Suprapubic skin (tissue), 4 donors: ENCODE measurements at places on chromosomes 7 and 10.

GRCh38 chr10:46222364-46222935 is 64.3 kb upstream of the ANTXRL start:
- DNase-seq, result no peak

DNA sequence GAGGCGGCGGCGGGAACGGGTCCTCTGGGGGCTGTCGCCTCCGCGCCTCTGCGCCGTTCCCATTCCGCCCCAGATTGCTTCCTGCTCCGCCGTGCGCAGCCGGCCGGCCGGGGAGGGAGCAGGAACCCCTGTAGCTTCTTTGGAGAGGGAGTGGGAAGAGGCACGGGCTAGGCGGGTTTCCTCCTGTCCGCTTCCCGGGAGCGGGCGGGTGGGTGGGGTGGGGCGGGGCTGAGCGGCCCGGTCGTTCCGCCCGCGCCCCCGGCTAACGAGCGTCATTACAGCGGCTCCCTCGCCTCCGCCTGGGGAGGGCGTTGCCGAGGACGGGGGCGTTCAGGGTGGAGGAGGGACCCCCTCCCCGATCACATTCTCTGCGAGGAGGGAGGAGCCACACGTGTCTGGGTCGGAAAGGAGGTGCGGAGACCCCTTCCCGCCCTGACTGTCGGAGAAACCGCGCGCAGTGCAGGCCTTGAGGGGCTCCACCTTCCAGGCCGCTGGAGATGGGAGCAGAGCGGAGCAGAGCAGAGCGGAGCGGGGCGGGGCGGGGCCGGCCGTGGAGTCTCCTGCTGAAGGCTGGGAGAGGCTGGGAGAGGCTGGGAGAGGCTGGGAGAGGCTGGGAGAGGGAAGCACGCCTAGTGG is 39.7 kb downstream of the AGAP3 start:
- DNase-seq, result no peak

- no peak for DNase-seq
Observed at GRCh38 chr7:87058744-87059524, 520 bp downstream of the ELAPOR2 start.

GRCh38 chr10:3779158-3779741 is 5.8 kb downstream of the KLF6 start:
- DNase-seq, result no peak

DNA sequence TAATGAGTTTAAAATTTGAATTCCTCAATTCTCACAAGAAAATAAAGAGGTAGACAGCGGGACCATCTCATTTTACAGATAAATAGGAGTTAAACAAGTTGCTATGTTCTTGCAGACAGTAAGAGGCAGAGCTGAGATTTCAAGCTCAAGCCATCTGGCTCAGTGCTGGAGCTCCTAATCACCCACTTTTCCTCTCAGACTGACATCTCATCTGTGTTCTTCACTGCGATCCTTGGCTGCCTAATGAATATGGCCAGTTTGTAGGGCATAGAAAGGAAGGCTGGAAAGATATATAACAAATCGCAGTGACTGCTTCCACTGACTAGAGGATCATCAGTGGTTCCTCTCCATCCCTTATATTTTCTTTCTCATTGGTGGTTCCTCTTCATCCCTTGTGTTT is 151.2 kb downstream of the MPP7 start:
- DNase-seq, result no peak

DNA sequence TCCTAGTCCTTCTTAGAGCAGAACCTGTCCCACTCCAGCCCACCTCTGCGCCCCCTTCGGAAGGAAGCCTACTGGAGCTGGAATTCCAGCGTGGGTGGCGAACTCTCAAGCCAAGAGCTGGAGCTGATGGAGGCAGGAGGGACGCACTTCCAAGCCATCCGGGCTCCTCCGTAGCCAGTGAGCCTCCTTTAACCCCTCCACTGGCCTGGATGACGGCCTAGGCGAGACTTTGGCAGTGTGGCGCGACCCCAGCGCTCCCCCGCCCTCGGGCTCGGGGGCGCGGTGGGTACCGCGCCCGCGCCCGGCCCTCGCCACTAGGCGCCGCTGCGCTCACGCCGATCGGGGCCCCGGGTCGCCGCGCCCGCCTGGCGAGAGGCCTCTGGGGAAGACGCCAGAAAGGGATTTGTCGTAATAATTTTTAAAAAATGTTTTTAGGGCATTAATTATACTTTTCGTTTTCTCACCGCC is 5.1 kb upstream of the EMX2 start:
- peak; percentile 78 for DNase-seq

DNA sequence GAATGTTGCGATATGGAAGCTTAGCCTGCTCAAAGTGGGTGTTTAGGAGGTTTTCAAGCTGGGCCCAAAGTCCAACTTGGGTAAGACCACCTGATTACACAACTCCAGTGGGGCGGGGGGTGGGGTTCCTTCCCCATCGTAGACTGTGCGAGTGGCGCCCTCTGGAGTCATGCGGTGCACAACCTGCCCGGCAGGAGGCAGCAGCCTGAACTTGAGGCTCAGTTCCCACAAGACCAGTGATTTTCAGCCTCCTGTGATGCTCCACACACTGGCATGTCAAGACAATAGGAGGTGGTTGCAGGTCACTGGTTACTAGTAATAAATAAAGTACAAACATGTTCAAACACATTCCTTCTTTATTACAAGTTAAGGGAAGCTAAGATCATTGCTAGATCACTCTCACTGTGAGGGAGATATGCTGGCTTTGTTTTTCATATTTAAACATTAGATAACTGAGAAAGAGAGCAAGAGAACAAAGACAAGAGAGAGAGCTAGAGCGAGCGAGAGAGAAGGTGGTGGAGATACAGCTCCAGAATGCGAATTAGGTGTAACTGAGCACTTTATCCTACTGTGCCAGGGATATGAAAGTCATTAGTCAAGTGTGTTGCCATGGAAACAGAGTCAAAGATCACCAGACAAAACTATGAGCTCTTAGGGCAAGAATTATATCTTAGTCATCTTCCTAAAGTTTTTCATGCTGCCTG is 97.4 kb upstream of the BMPER start:
- DNase-seq, result no peak

DNA sequence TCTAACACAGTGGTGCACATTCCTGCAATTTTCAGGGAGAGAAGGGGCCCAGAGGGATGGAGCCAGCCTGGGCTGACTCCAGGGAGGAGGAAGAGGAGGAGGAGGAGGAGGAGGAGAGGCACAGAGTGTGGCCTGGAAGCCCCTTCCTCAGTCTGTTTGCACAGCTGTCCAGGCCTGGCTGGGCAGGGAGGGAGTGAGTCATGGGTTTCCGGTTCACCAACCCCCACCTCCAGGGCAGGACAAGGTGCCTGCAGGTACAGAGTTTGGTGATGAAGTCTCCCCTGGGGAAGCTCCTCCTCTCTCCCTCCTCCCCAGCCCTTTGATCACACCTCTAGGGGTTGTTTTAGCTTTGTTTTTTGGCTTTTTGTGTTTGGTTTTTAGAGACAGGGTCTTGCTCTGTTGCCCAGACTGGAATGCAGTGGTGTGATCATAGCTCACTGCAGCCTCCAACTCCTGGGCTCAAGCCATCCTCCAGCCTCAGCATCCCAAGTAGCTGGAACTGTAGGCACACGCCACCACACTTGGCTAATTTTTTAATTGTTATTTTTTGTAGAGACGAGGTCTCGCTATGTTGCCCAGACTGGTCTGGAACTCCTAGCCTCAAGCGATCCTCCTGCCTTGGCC is 77.5 kb upstream of the CUX1 start:
- no peak for DNase-seq

DNA sequence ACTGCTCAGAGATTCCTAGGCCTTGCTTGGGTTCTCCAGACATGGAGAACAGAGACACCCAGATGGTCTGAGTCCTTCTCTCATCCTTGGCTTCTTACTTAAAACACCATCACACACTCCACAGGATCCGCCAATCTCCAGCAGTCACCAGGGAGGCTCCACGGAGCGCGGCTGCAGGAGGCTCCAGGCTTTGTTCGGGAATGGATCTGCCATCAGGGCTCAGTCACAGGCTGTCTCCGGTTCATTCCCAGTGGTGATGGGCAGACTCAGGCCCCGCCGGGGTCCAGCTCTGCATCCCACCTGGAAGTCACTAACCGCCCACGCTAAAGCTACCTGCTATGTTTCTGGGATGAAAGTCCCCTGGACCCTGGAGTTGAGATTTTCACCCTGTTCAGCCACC is 312.9 kb downstream of the TCERG1L start:
- DNase-seq, result no peak

GRCh38 chr10:1488970-1489548 is 248.3 kb downstream of the ADARB2 start:
- DNase-seq, result no peak

DNA sequence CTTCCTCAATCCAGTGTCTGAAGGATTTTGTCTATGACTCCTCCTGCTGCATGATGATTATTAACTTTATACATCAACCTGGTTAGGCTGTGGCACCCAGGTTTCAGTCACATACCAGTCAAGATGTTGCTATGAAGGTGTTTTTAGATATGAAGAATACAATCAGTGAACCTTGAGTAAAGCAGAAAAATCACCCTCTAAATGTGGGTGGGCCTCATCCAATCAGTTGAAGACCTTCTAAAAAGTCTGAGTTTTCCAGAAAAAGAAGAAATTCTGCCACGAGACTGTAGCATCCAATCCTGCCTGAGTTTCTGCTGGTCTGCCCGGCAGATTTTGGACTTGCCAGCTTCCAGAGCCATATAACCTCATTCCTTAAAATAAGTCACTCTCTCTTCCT is 126.1 kb upstream of the FRMD4A start:
- DNase-seq, result no peak

DNA sequence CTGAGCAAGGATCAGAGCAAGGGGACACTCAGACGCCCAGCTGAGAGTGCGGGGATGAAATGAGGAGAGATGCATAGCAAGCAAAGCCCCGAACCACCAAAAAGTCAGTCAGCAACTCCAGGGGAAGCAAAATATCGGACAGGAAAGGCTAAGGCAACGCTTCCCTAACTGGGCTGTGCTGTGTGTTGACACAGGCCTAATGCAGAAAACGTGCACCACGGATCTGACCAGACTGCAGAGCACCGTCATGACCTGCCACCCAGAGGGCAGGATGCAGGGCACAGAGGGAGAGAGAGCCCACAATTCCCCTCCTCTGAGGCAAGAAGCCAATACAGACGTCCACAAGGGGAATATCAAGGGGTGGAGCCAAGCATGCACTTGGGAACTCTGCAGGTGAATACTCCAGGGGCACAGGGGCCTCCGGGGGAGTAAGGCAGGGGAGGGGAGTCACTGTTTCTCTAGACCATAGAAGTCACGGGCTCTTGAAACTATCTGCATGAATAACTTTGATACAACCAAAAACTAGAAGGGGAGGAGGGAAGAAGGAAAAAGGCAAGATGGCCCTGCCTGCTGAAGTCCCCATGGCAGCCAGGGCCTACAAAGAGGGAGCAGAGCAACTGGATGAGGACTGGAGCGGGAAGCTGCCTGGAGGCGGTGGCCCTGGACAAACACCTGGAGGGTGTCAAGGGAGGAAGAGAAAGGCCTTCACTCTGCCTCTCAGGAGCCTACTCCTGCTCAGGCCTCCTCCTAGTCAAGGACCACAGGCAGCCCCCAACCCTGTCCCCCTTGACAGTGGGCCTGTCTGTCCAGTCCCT is 26.2 kb downstream of the GRID1 start:
- DNase-seq, result no peak

GRCh38 chr10:91796331-91797047 is 1.7 kb upstream of the TNKS2 start:
- DNase-seq, result no peak

DNA sequence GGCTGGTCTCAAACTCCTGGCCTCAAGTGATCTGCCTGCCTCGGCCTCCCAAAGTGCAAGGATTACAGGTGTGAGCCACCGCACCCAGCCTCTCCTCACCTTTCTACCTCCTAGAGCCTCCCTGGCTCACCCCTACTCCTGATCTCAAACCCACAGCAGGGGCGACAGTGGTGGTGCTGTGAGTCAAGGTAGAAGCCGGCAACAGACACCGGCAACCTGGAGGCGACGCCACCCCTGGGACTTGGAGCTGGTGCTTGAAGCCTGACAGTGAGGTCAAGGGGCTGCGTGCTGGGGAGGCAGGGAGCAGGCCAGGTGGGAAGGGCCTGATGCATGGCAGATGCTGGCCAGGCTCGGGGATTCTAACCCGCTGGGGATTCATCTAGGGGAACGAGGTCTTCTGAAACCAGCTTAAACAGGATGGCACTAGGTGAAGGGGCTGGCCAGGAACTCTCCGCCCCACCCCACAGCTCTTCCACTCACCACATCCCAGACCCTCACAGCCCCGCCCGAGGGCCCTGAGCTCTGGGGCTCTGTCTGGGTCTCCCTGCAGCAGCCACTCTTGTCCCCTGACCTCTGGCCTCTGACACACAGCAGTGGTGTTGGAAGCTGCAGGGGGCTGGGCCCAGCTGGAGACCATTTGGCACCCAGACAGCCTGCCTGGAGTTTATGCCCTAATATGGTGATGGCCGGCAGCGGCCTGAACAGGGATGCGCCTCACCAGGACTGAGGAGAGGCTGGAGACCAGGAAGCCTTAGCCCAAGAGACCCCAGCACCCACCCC is 16.4 kb downstream of the KCNH2 start:
- no peak for DNase-seq

- DNase-seq, result no peak
Observed at GRCh38 chr7:50866343-50867033, 83.8 kb upstream of the GRB10 start.

DNA sequence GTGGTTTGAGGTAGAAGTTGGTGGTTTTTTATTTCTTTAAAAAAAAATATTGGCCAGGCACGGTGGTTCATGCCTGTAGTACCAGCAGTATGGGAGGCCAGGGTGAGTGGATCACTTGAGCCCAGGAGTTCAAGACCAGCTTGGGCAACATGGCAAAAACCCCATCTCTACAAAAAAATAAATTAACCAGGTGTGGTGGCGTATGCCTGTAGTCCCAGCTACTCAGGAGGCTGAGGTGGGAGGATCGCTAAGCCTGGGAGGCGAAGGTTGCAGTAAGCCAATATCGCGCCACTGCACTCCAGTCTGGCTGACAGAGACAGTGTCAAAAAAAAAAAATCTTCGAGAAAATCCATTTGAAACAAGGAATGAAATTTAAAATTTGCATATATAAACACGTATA is 1.1 kb downstream of the IL2RA start:
- DNase-seq, result no peak

DNA sequence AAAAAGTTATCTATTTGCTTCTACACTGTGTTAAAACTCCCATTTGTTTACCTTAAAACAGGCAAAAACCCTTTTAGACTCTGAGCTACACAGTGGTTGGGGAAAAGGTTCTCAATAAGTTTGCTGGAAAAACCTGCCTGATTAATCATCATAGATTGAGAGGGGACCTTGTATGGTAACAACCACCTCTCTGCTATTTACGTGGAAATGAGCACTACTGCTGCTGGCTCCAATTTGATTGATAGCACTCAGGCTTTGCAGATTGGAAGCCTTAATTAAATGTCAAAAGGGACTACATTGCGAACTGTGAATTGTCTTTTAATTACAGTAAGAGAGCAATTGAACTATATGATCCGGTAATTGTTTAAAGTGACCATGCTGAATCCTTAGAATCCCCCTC is 119.0 kb upstream of the IMMP2L start:
- no peak for DNase-seq
